ENCODE measurements at places on chromosomes 7 and 10.

DNA sequence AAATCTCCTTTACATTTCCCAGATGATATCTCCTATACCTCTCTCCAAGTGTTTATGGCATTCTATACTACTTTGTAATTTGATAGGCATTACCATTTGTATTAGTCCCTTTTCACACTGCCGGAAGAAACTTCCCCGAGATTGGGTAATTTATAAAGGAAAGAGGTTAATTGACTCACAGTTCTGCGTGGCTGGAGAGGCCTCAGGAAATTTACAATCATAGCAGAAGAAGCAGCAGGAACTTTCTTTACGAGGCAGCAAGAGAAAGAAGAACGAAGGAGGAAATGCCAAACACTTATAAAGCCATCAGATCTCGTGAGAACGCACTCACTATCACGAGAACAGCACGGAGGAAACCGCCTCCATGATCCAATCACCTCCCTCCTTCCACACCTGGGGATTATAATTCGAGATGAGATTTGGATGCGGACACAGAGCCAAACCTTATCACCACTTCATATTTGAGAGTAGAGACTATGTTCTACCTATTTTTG, 1194.6 kb downstream of the SORCS1 start:
- no peak for DNase-seq

- DNase-seq: no peak
Observed at GRCh38 chr7:3415861-3416312, 114.8 kb downstream of the SDK1 start.

DNA sequence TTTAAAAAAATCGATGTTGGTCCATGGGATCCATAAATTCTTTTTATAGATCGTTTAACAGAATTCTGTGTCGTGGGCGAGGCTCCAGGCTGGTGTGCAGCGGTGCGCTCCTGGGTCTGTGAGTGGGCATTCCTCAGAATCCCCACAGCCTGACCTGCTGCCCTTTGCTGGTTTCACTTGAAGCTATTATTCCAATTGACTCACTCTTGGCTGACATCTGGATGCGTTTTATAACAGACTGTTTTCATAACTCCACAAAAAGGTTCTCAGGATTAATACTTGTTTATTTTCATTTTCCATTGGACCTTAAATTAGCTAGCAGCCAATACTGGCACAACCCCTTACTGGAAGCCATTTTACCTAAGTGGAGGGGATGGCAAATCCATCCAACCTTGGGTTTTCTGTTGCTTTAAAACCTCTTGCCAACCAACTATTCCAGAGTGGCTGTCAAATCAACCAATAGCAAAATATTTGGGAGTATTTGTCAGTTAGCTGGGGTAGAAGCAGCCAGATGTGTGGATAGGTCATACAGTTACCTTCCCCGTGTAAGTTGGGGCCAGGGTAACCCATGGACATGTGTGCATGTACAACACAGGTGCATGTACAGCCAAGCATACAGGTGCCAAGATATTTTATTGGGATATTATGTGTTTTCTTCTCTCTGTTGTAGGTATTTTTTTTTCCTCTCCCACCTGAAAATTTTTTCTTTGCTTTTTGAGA, 160.7 kb upstream of the ZNF32 start:
- no peak for DNase-seq

- no peak for DNase-seq
Observed at GRCh38 chr10:104252368-104252767, 2.3 kb upstream of the GSTO1 start.

GRCh38 chr7:46178661-46179060, 257.6 kb upstream of the IGFBP3 start:
- DNase-seq: no peak

DNA sequence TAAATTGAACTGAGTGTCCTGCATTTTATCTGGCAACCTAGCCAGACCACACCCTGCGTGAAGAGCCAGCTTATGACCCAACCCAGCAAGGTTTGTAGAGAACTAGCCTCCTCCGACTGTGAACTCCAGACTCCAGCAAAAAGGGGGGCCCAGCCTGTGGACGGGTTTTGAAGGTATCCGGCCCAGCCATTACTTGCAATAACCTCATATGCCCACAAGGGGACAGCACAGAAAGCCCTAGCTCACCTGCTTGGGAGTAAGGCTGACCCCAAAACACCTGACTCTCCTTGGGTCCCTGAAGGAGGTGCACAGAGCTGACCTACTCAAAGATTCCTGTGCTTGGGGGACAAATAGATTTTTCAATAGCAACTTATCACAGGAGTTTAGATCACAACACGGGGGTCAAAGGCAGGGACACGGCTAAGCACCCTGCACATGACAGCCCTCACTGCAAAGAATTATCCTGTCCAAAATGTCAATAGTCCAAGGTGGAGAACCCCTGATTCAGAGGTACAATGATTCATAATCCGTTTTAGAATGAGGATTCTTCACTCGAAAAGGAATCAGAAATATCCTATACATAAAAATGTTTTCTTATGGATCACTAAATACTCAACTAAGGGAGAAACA, 4.6 kb downstream of the TRPV6 start:
- no peak for DNase-seq

- DNase-seq: no peak
Observed at GRCh38 chr7:93228302-93228701, 2.0 kb upstream of the HEPACAM2 start.

GRCh38 chr10:62305813-62306212, 37.2 kb upstream of the RTKN2 start:
- DNase-seq: no peak

- DNase-seq: no peak
Observed at GRCh38 chr7:18345641-18346234, 149.8 kb upstream of the HDAC9 start.

DNA sequence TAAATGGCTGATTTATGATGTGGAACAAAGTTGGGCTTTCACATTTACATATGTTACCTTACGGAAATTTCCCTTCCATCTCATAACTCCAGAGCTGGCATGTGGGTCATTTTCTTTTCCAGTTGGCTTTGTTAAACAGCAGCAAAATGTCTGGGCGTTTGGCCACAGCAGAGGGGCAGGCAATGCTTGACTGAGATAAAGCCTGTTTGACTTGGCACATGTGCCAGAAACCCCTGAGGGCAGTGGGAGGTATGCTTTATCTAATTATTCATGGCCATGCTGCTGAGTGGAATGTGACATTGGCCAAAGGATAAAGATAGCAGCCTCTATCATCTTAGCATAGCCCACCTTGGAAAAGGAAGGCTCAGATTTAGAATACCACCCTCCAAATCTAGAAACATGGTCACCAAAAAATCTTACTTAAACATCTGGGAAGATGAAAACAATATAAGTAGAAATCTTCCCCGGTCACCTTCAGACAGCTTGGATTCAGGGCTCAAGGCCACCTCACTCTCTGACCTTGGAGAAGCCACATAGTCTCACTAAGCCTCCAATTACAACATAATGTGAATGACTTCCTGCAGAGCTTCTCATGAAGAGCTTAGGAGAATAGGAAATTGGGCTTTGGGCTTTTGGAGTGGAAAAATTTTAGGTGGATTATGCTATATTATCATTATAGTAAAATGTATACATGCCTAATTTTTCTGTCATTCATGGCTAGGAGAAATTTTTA, 101.5 kb downstream of the GRM3 start:
- DNase-seq: no peak

DNA sequence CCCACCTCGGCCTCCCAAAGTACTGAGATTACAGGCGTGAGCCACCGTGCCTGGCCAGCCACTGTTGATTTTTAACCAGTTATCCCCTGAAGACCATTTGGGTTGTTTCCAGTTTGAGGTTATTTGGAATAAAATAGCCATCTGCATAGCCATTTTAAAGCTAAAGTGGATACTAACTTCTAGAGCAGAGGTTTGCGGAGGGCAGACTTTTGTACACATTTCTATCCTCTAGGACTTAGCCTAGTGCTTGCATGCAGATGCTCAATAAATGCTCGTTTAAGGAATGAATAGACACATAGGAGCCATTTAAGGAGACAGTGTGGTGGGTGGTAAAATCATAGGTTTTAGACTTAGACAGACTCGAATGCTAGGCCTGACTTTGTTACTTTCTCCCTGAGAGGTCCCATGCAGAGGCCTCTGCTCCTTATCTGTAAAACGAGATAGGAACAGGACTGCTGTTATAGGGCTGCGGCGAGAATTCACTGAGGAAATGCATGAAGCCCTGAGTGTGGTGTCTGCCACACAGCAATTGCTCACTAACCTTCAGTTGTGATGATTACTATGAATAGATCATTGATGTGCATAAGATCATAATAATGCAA, 75.9 kb downstream of the PFKFB3 start:
- no peak for DNase-seq

DNA sequence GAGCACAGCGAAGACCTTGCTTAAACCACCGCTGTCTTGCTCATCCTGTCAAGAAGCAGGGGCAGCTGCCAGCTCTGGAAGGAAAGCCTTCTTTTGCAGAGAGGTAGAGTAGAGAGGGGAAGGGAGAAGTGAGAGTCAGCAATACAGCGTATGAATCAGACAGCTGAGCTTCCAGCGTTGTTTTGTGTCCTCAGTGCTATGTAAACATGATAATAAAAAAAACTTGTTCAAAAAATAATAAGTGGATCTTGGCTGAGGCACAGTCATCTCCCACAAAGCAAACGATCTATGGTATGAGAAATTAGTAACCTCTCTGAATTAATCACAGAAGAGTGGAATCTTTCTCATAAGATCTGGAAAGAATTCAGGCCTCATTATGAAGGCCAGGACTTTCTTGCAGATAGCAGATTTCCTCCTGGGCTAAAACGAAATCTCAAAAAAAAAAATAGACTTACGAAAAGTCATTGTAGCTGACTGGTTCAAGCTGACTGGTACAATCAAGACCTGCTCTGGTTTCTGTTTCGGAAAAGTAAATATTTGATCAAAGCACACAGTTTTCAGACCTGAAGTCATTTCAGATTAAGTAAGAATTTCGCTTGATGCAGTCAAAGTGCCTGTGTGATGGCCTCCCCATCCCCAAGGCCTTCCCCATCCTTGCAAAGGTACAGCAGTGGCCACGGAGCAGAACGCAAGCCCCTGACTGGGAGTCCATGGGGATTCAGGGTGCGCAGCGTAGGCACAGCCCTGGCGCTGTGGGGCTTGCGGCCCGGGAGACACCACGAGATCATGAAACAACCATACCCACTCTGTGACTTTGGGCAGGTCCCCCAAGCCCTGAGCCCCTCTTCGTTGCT, 29.4 kb downstream of the CHST15 start:
- no peak for DNase-seq

DNA sequence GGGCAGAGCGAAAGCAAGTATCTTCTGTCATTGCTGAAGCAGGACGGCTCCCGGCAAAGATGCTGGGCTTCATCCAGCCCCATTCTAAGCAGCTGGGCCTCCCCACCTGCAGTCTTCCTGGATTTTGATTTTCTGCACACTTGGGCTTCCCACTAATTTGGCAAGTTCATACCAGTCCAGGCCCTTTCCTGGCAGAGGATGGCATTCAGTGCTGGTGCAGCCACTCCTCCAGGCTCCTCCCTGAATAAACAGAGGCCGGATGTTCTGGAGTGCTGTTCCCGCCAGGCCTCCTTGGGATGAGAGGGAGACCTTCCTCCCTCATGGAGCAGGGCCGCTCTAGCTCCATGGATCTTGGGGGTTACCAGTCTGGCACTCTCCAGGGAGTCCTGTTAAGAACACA, 3.4 kb downstream of the BAG3 start:
- no peak for DNase-seq

- DNase-seq: no peak
Observed at GRCh38 chr7:20225384-20225783, 8.2 kb upstream of the MACC1 start.

DNA sequence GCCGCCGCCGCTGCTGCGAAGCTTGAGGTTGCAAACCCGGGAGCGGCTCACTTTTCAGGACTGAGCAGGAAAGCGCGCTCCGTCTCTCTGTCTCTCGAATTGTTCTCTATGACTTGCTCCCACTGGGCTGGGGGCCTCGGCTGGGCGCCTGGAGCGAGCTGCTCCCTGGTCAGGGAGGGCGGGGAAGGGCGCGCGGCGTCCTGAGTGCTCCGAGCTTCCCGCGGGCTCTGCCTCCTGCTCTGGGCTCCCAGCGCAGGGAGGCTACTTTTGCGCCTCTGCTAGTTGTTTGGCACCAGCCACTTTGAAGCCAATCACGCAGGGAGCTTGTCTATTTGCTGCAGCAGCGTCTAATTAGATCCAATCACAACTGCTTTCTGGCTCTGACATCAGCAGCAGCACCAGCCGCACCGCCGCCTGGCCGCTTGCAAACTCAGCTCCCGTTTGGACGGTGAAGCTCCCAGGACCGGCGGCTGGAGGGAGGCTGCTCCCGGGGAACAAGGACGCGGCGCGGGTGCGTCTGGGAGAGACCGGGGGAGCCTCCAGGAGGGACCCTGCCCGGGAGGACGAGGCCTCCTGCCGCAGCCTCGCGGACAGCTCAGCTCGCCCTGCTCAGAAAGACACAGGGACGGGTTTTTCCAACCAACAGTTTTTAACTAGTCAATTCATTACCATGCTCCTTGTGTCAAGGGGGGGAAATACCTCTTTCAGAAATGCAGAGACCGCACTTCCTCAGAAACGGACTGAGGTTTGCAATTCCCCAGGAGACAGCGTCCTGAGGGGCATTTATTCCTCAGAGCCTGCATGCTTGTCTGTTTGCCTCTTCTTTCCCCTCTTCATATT, at the start of gene ADARB2:
ADARB2 (minus strand) TSS at position 304 of the 840 bp plus-strand sequence.
- DNase-seq: no peak

DNA sequence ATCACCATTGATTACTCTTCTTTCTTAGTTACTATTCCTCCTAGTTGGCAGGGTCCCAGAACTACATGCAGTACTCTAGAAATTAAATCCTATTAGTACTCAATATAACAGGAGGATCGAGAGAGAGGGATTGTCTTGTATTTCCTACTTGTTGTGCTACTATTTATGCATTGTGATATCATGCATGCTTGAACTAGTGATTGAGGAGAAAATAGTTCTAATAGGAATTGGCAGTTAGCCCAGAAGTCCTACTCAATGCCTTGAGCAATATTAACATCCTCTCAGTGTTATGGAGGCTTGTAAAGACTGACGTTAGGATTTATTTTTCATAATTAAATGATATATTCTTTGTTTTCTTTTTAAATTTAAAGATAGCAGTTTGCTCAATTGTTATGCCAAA, 67.4 kb downstream of the FOXP2 start:
- DNase-seq: no peak

DNA sequence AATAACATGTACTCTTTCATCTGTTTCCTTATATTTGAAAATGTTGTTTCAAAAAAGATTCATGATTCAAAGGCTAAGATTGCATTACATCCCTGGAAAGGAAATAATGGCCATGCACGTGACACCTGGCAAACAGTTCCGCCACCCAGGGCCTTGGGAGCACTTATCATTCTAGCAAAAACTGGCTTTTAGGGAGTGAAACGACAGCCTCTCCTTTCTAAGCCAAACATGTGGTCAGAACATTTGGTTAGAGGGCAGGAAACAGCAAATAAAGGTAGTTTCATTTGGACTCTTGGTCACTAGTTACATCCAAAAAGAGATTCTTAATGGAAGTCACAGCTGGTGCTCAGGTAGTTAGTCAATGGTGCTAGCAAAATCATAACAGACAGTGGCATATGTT, 83.5 kb downstream of the FAS start:
- DNase-seq: no peak

Data from activated naive CD4-positive, alpha-beta T cell (primary cell).